NCI-H510A (cell line): ENCODE measurements at places on chromosomes 1 and 21.

- DNase-seq, result peak; percentile 23
Measured at GRCh38 chr1:41728403-41729202, 190.1 kb downstream of the HIVEP3 start.

DNA sequence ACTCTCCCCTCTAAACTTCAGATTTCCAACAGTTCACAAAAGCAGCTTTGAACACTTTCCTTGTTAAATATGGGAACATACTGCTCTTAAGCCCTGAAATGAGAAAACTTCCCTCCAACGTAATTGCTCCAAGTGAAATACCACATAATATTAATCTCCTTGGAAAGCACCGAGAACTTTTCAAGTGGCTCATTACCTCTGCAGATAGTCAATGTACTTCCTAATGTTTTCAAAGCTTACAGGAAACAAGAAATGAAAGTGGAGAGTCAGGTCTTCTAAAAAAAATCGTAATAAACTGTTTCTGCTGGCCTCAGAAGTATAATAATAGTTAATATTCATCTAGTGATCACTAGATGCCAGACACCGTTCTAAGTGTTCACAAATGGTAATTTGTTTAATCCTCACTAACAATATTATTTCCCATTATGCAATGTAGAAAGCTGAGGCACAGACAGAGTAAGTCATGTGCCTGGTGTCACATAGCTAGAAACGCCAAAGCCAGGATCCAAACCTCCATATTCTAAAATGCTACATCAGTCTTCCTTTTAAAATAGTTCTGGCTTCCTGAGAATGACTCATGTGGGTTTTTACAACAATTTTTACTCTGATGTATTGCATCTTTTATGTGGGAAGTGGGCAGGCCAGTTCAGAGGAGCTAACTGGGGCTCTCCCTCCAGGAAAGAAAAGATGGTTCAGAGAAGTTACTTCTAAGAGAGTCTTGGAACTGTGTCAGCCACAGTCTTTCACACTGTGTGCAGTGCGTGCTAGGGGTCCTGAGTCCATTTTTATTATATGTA is 177.2 kb downstream of the PLPPR4 start:
- no peak for DNase-seq

GRCh38 chr21:36589352-36589971 is 109.5 kb upstream of the SIM2 start:
- no peak for DNase-seq

DNA sequence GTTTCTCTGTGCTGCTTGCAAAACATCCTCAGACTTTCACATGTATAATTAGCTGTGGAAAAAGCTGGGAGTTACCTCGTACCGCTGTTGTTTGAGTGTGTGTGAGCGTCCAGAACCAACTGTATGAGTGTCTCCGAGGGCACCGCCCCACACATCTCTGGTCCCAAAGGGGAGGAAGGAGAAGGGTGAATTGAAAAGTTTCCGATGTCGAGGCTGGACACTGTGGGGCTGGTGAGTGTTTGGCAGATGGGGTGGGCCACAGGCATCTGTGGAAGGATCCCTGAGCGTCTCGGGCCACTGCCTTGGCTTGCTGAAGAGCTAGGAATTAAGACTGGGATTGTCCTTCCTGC is 1.2 kb downstream of the ATP2B4 start:
- no peak for DNase-seq

- DNase-seq, result no peak
Measured at GRCh38 chr1:218742467-218743262, 397.5 kb downstream of the TGFB2 start.

DNA sequence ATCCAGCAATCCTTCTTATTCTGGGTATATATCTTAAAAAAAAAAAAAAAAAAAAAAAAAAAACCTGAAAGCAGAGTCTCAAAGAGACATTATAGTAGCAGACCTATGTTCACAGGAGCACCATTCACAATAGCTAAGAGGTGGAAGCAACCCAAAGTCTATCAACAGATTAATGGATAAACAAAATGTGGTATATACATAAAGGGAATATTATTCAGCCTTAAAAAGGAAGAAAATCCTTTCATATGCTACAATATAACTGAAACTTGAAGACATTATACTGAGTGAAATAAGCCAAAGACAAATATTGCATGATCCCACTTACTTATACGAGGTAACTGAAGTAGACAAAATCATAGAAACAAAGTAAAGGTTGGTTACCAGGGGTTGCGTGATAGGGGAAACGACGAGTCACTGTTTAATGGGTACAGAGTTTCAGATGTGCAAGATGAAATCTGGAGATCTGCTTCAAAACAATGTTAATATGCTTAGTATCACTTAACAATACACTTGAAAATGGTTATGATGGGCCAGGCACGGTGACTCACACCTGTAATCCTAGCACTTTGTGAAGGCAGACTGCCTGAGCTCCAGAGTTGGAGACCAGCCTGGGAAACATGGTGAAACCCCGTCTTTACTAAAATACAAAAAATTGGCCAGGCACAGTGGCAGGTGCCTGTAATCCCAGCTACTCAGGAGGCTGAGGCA is 29.5 kb downstream of the PIK3R3 start:
- no peak for DNase-seq

- no peak for DNase-seq
Measured at GRCh38 chr1:172487550-172487949, 43.7 kb upstream of the PIGC start.

DNA sequence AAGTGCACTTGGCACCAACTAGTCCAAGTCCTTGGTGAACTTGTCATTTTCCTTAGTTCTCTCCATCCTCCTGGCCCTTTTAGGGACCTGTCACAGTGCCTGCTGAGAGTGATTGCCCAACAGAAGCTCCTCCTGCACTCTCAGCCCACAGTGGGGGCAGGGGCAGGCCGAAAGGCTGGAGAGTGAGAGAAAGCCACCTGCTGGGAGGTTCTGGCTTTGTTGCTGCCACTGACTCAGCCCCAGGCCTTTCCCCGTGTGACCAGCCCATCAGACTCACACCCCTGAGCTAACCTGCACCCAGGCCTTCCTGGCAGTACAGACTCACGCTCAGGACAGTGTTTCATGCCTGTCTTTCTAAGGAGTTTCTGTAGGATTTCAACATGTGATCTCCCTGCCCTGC is 17.1 kb upstream of the PROK1 start:
- DNase-seq, result peak; percentile 41

GRCh38 chr1:169733924-169734323 is at the start of gene SELE:
Gene SELE (minus strand): TSS chr1:169734079. CDS start chr1:169733612, 467 bp downstream.
- no peak for DNase-seq

- no peak for DNase-seq
Measured at GRCh38 chr1:9289711-9290485, 2.8 kb upstream of the SPSB1 start.

- DNase-seq, result no peak
Measured at GRCh38 chr1:110412576-110412975, 5.1 kb upstream of the LAMTOR5 start.

DNA sequence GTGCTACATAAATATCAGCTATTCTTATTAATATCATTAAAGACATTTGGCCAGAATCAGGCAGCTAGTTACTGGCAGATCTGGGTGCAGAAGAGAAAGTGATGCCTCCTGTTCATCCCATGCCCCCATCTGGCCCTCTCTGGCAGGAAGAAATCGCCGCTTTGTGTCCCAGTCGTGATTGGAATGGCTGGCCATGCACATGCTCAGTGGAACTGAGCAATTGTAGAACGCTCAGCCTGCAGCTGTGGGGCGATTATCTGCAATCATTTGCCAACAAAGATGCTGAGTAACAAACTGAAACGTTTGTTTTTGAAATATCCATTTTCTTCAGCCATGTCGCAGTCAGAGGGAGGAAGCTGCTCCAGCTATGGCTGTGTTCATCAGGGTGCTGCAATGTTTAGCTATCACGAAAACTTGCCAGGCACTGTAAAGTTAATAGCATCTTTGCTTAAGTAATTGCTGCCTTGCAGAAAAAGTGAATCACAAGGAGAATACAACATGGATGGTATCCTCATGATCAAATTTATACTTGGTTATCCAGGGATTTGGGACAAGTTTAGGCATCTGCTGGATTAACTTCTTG is 36.5 kb downstream of the NGF start:
- no peak for DNase-seq

DNA sequence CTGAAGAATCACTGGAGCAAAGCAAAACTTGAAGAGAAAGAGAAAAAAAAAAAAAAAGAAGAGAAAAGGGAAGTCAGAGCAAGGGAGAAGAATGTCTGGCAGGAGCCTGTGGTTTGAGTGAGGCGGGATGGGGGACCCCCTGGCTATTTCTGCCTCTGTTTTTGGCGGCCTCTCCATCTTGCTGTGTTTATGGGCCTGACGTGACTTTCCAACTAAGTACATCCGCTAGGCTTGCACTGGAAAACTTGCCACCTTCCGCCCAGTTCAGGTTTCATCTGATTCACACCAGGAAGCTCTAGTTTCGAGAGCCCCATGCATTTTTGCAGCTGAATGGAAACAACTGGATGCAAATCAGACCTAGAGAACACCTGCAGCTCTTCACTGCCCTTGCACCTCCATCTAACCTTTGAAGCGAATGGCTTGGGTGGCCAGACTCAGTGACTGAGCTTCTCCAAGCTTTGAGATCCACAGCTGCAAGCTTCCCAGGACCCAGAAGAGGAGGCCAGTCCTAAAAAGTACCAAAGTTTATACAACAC is 28.0 kb downstream of the TBX15 start:
- peak; percentile 42 for DNase-seq

DNA sequence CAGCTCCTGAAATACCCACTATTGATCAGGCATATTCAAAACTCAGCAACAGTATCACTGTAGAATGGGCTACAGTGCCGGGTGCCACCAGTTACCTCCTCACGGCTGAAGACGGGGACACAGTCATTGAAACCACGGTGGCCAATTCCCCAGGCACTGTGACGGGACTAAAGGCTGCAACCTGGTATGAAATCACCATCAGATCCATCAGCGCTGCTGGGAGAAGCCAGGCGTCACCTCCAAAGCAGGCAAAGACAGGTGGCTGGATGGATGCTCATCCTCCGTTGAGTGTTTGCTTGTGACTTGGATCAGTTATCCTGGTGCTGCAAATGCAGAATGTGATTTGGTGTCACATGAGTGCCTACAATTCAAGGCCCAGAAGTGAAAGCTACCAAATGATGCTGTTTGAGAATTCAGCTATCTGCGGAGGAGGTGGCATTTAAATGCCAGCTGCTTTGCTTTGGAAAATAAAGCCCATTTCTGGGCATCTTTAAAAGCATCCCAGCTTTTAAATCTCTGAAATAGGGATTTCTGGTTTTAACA is 5.1 kb downstream of the FNDC7 start:
- no peak for DNase-seq

GRCh38 chr1:3663999-3664699 is 11.8 kb downstream of the TP73 start:
- peak; percentile 46 for DNase-seq

DNA sequence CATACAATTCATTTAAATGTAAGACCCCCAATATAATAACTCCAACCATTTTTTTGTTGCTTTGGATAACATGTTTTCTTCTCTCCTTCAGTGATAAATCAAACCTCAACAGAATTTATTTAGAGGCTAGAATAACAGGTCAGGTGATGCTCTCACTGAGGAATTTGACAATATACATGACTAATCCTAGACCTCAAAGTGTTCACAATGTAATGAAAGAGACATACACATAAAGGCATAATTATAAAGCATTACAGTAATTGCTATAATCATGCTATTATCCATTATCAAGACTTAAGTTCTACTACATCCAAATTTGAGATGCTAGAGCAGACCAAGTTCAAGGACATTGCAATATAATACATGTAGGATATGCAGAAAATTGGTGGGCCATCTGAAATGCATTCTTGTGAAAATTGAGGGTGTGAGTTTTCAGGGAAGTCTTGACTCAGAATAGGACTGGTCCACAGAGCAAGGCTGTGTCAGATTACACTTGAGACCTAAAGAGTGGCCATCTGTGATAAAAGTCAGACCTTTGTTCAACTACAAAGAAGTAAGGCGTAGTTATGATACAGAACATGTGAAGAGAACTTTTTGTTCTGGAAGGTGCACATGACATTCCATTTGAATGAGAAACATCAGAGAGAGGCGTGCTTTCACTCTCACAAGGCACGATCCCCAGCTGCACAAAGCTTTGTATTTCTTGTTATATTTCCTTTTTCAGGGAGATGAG is 45.5 kb downstream of the UTP25 start:
- DNase-seq, result no peak
